ENCODE measurements at places on chromosomes 13 and 19. TPM values are rescaled to one million over a fixed set of nuclear protein-coding genes. Genes with fewer than 3 reads are reported as not detected.

Gene LYL1
- total RNA-seq: 8.7 TPM

Gene FCAR
- total RNA-seq: 5.2 TPM

Gene ZNF253
- total RNA-seq: 5.4 TPM

Gene GGN
- 3.3 TPM for total RNA-seq

Gene PTGER1
- 2.3 TPM for total RNA-seq

Gene CLDN10
- not detected for total RNA-seq

Gene ATG4D
- total RNA-seq: 14.0 TPM

Gene RGS9BP
- not detected for total RNA-seq

Gene PDE4A
- 30.2 TPM for total RNA-seq

Gene THSD8
- not detected for total RNA-seq

DNA sequence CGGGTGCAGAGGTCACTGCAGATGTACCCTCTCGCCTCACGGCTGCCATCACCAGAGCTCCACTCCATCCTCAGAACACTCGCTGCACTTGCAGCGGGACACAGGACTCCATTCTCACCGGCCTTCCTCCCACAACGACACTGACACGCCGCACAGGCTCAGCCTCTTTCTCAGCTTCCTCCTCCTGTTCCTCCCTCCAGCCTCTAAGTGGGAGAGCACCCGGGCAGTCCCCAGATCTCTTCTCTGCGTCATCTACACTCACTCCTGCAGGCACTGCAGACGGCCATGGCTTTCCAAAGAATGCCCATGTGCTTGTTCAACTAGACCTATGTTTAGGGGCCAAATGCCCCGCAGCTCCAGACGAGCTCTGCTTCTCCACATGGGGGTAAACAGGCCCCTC lies 14.3 kb upstream of the FKRP start:
- DNase-seq: no peak

DNA sequence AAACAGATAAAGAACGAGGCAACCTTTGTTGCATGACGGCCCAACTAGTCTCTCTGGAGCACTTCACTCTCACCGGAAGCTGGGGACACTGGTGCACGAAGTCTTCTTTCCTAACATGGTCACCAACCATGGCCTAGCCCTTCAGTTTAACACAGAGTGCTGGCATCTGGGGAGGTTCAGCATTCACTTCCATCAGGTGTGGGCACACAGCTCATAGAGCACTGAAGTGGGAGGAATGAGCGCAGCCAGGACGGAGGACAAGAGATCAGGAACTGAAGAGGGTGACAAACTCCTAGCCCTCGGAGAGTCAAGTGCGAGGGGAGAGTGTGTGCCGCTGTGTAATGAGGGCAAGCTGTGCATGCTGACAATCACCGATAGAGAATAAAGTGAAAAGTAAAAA lies 92.4 kb downstream of the CDADC1 start:
- no peak for DNase-seq

DNA sequence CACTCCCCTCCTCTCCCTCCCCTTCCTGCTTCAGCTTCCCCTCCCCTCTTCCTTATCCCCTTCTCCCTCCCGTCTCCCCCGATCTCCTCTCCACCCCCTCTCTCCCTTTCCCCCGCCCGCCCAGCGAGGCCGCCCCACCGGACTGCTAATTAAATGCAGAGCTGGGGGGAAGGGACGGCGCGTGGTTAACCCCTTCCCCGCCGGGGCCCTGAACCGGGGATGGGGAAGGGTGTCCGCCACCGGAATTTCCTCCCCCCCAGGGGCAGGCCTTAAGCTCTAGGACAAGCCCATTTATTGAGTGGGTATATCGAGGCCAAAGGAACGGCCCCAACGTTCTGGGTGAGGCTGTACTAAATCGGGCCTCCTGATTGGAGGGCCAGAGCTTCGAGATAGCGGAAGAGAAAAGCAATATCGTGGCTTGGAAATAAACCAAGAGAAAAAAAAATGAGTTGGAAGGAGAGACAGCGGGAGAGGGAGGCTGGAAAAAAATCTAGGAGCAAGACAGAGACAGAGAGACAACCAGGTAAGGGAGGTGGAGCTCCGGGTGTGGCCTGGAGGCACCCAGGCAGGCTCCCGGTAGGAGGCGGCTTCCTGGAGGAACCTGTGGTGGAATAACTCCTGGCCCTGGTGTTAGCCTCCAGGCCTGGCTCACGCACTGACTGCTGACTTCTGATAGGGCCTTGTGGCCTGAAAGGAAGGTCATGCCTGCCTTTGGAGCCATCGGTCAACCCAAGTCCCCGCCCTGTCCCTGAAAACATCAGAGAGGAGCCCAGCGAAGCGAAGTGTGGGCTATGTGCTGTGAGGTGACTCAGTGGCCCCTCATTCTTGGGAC lies 11.6 kb upstream of the JUND start:
- peak; percentile 91 for DNase-seq

- DNase-seq: no peak
These were observed 561.7 kb downstream of the DIAPH3 start for GRCh38 chr13:59601993-59602392.

DNA sequence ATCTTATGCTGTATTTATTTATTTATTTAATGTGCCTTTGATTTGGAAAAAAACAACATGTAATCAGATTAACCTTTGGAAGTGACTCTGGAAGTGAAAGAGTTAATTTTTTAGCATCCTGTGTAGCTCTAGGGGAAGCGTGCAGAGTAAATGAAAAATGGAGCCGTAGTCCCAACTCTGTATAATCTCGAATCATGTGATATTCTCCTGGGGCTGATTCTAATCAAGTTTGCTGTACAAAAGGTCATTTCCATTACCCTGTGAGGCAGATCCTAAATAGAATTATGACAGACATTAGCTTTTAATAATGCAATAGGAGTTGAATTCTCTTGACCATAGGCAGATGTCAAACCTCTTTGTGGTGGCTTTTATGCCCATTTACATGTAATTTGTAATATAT lies 238.6 kb upstream of the CSNK1A1L start:
- DNase-seq: no peak

- DNase-seq: peak; percentile 95
These were observed 12.6 kb downstream of the XRCC1 start for GRCh38 chr19:43562698-43563241.

GRCh38 chr13:61477619-61478018 lies 62.0 kb upstream of the PCDH20 start:
- no peak for DNase-seq

- no peak for DNase-seq
These were observed 711 bp upstream of the FOSB start for GRCh38 chr19:45467115-45467455.

DNA sequence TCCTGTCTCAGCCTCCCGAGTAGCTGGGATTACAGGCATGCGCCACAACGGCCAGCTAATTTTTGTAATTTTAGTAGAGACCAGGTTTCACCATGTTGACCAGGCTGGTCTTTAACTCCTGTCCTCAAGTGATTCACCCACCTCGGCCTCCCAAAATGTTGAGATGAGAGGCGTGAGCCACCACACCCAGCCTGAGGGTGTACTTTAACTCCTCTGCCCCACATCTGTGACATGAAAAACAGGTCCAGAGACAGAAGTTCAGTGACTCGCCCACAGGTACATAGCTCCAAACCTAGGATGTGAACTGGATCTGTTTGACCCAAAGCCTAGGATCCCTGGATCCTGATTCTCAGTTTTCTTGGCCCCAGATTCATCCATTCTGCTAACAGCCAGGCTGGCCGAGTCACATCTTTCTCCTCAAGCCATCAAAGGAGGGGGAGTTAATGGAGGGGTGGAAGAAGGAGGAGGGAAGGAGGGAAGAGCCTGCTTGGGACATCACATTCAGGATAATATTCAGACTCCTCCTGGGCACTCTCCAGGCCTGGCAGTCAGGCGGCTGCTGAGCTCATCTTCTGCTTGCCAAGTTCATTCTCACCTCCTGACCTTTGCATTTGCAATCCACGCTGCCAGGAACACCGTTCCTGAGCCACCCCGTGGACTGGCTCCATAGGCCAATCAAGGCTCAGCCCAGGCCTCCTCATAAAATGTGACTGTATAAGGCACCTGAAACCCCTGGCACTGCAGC lies 3.1 kb downstream of the SPC24 start:
- peak; percentile 81 for DNase-seq

DNA sequence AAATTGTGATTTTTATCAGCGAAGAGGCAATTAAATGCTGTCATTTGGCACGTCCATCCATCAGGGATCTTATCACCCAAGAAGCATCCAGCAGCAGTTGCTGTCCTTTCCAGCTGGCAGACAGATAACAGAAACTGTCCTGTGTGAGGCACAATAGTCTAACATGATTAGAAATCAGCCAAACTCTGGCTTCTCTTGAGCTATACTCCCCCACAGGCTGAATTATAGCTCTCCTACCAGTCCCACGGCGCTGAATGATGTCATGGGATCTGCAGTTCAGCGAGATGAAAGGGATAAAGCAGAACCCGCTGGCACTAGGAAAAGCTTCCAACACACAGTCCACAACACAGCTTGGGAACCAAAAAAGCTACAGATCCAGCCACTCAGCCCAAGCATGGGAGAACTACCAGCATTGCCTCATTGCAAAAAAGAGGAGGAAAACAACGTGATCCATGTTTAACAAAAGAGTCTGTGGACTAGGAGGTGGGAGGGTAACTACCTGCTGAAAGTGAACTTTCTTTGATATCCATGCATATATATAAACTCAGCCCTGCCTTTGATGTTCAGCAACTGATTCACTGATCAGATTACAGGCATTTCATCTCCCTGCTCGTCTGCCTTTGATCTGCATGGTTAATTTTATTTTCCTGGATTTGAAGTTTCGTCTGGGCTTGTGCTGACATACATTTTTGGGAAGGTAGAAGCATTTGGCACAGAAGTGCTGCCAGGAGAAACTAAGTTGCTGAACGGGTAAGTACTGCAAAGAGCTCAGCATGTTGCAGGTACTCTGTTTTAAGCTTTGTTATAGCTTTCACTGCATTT lies at the start of gene TNFRSF19:
TSS of gene TNFRSF19 (plus strand) at position 314 of the 822 bp plus-strand sequence. CDS start 19,772 bp downstream, outside the sequence.
- no peak for DNase-seq

- DNase-seq: no peak
These were observed 122.3 kb downstream of the URI1 start for GRCh38 chr19:30064348-30064699.

- DNase-seq: no peak
These were observed 103.5 kb downstream of the DPF1 start for GRCh38 chr19:38120471-38121025.

DNA sequence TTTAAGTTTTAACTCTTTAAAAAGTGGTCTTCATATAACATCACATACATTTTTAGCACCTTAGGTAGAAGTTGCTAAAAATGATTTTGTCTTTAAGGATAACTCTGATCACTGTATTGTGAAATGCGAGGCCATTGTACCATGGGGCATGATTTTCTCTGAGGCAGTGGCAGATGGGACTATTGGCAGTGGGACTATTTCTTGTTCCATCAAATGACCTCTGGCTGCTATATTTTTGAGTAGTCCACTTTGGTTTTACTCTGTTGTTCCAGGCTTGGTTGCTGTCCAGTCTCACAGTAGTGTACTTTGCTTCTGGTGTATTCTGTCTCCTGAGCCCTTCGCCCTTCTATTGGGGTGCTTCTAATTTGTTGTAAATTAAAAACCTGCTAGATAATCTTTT lies 156.5 kb downstream of the ATP8A2 start:
- no peak for DNase-seq

GRCh38 chr13:94795292-94795691 lies 82.9 kb upstream of the SOX21 start:
- DNase-seq: no peak

DNA sequence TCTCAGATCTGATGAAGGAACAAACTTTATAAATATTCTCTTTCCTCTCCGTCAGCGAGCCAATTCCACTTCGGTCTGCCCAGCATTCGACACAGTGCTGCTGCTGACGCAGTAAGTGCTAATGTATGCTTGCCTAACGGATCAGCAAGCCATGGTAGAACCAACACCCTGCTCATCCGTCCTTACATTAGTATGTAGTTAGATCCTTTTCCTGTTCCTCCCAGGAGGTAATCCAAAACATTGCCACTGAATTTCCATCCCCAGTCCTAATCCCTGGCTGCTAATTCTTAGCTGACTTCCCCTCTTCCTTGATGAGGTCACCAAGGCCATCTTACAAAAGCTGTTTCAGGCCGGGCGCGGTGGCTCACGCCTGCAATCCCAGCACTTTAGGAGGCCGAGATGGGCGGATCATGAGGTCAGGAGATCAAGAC lies 88.0 kb downstream of the STARD13 start:
- DNase-seq: no peak

GRCh38 chr19:54325194-54325621 lies 12.2 kb upstream of the LILRA5 start:
- no peak for DNase-seq

GRCh38 chr19:51394050-51394836 lies 3.9 kb upstream of the C19orf84 start:
- peak; percentile 95 for DNase-seq

- DNase-seq: no peak
These were observed 661.7 kb downstream of the SLITRK6 start for GRCh38 chr13:85137516-85137915.

DNA sequence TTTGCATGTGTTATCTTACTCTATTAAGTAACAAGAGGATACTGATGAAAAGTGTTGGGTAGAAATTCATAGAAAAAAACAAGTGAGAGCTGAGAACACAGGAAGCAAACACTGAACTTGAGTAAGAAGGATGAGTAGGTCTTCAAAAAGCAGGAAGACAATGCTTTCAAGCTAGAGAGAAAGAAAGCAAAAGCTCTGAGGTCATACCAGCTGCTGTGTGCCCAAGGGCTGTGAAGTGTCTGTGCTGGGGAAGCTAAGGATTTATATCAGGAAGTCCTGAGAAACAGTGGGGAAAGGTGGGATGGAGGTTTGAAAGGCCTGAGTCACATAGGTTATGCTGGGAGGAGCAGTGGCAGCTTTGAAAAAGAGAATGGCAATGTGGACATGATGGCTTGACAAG lies 145.5 kb upstream of the MAB21L1 start:
- no peak for DNase-seq

DNA sequence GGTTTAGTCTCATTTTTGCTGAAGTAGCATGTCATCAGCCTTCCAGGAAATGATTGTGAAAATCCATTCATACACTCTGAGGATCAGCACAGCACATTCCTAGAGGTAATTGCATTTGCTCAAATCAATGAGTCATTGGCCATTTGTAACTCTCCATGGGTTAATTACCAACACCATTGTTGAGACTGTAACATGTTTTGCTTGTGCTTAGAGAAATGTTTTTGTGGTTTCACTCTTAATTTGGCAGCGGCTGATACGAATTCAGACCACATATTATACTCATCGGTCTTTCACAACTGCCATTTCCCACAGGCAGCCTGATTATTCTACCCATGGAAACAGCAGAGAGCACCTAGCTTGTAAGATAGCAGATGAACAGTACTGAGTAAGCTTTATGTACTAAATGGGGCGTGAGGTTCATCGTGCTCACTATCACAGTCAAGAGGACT lies 110.3 kb downstream of the NHLRC3 start:
- DNase-seq: no peak

- DNase-seq: no peak
These were observed 48.4 kb upstream of the EBPL start for GRCh38 chr13:49739498-49740187.

DNA sequence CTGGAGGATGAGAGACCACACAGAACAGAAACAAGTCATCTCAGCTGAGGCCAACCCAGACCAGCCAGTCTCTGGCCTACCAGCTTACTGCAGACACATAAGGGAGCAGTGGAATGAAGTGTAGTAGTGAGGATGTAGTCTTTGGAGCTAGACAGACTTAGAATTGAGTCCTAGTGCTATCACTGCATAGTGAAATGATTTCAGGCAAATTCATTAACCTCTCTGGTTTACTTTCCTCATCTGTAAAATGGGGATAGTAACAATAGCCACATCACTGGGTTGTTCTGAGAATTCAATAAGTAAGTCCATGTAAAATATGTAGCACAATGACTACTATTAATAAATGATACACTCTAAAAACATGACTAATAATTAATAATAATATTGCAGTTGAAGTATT lies 383.8 kb downstream of the DLEU7 start:
- no peak for DNase-seq

All from aorta (tissue), 5 donors.